Activated naive CD4-positive, alpha-beta T cell treated with anti-CD3 and anti-CD28 coated beads, Interleukin-2, amount 50 U/mL, for 72 hours (primary cell): ENCODE measurements at places on chromosomes 7 and 10. TPM values are rescaled to one million over a fixed set of nuclear protein-coding genes. Genes with fewer than 3 reads are reported as not detected.

DNA sequence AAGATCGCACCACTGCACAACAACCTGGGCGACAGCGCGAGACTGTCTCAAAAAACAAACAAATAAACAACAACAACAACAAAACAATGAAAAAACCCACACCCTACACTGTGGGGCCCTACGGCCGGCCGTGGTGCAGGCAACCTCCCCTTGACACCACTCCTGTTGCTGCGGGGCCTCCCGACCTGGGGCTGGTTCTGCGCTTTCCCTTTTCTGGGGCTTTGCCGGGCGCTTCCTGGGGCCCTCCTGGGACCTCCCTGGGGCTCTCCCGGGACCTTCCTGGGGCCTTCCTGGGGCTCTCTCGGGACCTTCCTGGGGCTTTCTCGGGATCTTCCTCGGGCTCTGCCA is 46.6 kb downstream of the INSIG1 start:
- DNase-seq = no peak

DNA sequence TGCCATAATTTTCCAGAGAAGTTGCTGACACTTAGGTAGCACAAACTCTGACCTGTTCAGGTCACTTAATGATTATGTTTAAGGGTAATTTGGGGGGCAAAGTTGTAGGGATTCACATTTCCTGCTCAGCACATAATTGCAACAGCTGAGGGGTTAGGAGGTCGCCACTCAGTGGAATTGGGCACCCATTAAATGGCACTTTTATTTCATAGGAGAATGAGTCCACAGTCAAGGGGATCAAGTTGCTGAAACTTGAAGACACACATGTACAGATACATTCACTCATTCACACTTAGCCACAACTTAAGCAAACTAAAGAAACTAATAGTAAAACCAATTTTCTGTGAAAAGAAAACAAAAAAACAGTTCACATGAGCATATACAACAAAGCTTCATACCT is 1.5 kb downstream of the PCDH15 start:
- no peak for DNase-seq

DNA sequence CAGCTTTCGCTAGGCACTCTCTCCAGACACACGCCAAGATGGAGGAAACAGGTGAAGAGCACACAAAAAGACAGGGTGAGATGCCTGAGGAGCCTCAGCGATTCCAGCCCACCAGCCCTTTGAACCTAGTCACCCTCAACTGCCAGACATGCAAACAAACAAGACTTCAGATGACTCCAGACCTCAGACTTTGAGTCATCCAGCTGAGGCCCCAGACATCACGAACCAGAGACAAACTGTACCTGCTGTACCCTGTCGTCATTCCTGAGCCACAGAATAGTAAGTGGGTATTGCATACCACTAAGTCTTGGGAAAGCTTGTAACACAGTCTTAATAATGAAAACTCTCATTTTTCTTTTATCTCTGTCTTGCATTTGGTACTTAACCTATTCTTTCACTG is 126.6 kb upstream of the LSM8 start:
- no peak for DNase-seq

- no peak for DNase-seq
Measured at GRCh38 chr7:96407427-96407826, 85.5 kb upstream of the SLC25A13 start.

CDC14C gene
- not detected for total RNA-seq

DNA sequence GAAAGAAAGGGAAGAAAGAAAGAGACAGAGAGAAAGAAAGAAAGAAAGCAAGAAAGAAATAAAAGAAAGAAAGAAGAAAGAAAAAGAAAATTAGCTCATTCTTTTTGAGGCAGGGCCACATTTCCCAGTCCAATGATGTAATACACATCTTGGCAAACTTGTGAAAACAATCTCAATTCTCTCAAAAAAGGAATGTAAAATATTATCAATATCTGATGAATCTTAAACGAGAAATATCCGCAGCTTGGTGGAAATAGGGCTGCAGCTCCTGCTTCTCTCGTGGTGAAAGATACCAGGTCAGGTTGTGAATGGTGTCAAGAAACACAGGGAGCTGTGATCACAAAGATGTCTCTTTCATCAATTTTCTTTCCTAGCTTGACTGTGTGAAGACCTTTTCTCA is 739.6 kb upstream of the NRP1 start:
- no peak for DNase-seq

GOLGA7B gene
- 0.88 TPM for total RNA-seq

DNA sequence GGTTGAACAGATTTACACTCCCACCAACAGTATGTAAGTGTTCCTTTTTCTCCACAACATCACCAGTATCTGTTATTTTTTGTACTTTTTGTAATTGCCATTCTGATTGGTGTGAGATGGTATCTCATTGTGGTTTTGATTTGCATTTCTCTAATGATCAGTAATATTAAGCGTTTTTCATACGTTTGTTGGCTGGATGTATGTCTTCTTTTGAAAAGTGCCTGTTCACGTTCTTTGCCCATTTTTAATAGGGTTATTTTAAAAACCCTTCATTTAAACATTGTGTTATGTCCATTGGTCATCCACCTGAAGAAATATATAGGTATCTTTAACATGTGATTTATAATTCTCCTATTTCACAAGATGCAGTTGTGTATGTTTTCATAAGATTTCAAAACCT is 291.3 kb downstream of the SEMA3D start:
- no peak for DNase-seq

ADARB2 gene
- not detected for total RNA-seq

DNA sequence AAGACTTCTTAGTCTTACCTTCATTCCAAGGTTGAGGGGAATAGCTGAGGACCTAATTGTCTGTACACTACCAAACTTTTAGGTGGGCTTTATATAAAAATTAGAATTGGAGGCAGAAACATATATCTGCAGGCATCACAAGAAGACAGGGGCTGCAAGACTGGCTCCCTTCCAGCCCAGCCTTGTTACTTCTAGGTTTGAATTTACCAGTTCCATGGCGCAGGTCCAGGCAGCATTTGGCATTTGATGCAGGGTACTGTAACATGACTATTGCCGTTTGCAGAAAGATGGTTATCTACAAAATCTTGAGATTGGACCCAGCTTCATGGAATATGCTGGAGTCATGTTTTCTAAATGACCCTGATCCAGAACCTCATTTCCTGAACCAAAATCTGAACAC is 105.4 kb upstream of the RHOBTB1 start:
- no peak for DNase-seq

TSPAN33 gene
- total RNA-seq = 8.1 TPM

- DNase-seq = no peak
Measured at GRCh38 chr10:123027861-123028260, 19.1 kb downstream of the ACADSB start.

DNA sequence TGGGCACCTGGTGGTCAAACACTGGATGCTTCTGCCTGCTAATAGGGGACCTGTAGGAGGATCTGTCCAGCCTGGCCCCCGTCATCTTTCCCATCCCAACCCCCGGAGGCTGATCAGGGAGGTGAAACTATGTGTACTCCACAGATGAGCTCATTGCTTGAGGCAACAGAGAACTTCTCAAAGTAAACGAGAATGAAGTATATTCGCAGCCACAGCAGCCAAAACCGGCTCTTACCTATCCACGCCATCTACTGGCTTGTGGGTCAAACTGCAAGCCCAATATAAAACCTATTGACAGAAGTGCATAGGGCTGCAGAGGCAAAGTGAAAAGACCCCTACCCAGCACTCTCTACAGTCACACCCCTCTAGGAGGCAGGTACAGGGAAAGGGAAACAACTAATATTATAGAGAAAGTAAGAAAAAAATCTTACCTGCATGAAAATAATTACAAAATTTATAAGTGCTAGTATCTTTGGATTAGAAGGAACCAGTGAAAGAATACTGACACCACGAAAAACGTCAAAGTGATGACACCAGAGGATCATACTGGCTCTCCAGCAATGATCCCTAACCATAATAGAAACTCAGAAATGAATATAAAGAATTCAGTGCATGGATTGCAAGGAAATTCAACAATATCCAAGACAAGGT is 973.5 kb downstream of the ANKRD7 start:
- DNase-seq = no peak

GRCh38 chr10:70840836-70841235 is 25.1 kb downstream of the SGPL1 start:
- DNase-seq = no peak

- DNase-seq = no peak
Measured at GRCh38 chr10:131679926-131680325, 220.9 kb upstream of the PPP2R2D start.

NXPH1 gene
- not detected for total RNA-seq

FAM25C gene
- total RNA-seq = not detected

GRCh38 chr7:39410582-39410981 is 155.6 kb upstream of the YAE1 start:
- no peak for DNase-seq

GRCh38 chr10:132382231-132382922 is 14.6 kb upstream of the PWWP2B start:
- DNase-seq = no peak

- DNase-seq = no peak
Measured at GRCh38 chr7:31926991-31927584, 143.1 kb downstream of the PDE1C start.

DNA sequence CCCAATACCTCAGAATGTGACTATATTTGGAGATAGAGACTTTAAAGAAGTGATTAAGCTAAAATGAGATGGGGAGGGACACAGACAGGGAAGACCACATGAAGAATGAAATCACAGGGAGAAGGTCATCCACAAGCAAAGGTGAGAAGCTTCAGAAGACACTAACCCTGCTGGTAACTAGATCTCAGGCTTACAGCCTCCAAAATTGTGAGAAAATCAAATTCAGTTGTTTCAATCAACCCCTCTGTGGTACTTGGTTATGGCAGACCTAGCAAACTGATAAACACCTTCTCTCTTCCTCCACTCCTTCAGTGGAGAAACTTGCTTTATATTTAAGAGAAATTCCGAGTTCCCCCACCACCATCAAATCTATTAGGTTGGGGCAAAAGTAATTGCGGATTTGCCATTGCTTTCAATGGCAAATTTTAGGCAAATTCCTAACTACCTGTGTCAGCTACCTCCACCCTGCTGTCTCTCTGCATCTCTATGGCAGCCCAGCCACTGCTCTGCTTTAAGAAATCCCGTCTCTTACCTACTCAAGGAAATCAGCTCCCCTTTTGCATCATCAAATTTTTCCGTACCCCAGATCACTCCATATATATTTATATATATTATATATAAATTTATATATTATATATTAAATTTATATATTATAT is 38.2 kb downstream of the SEMA3E start:
- DNase-seq = no peak

- no peak for DNase-seq
Measured at GRCh38 chr10:47317251-47317650, 5.0 kb upstream of the GDF2 start.

DNA sequence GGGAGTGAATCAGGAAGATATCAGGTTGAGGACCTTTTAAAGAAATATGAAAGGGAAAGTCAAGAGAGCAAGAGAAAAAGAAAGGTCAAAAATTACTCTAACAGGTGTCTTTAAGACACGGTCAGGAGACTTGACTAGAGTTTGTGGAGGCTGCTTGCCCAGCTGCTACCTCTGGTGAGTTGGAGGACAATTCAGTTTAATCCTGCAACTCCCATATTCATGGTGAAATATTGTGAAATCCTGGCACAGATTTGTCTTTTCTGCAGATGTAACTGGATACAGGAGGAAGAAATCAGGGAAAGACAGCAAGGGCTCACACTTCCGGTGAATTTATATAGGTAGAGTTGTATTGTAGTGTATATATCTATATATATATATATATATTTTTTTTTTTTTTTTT is 93.5 kb downstream of the AKAP9 start:
- DNase-seq = no peak
